GOT3 (cell line): ENCODE measurements at places on chromosomes 4 and X.

GRCh38 chr4:176367771-176368465 is 48.2 kb downstream of the SPCS3 start:
- DNase-seq = no peak

GRCh38 chr4:39635023-39635422 is 3.6 kb downstream of the SMIM14 start:
- no peak for DNase-seq

- DNase-seq = no peak
Measured at GRCh38 chrX:109760209-109760921, 27.3 kb upstream of the ACSL4 start.

- DNase-seq = no peak
Measured at GRCh38 chrX:84441143-84441542, 61.1 kb downstream of the HDX start.

DNA sequence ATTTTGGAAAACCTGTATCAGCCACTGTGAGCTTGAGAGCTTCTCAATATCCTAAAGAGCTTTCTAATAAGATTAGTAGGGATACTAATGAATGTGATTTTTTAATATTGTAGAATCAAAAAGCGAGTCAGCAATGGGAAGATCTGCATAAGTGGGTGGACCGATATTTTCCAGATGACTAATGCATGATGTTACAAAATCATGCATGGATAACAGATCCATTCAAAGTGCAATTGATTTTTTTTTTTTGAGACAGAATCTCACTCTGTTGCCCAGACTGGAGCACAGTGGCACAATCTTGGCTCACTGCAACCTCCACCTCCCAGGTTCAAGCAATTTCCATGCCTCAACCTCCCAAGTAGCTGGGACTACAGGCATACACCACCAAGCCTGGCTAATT is 7.3 kb upstream of the CLDN2 start:
- DNase-seq = no peak

DNA sequence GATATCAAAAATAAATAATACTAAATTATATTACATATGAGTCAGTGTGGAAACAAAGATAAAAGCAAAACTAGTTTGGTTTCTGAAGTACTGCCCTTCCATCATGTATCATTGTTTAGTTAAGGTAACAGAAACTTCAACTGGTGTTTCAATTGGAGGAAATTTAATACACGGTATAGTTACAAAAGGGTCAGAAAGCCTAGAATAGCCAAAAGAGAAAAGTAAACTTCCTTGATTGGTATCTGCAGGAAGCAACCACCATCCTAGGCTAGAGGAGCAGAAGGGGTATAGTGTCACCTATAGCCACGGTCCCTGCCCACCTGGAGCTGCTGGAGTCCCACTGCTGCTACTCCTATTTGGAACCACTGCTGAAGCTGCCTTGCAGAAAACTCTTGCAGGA is 185.6 kb downstream of the SLC7A11 start:
- DNase-seq = no peak

DNA sequence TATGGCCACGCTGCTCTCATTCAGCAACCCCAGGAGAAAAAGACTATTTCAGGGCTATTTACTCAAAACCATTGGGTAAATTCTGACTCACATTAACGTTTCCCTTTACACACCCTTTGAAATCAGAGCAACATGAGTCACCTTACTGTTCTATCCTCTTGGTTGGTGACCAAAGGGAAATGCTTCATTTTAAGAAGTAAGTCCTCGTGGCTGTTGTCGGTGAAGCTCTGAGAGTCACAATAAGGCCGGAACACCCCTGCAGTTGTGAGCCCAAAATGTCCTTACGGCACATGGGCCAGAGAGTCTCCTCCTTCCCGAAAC is 56.3 kb upstream of the SPRY1 start:
- DNase-seq = no peak
